A549 (cell line): ENCODE measurements at places on chromosomes 5 and 9. TPM values are rescaled to one million over a fixed set of nuclear protein-coding genes. Genes with fewer than 3 reads are reported as not detected.

Gene TRPM3
- polyA plus RNA-seq: not detected in 3 replicates

Gene OR1N2
- not detected in 3 replicates for polyA plus RNA-seq

Gene SEMA6A
- polyA plus RNA-seq: not detected in 3 replicates

Gene GRIN1
- 0.30 to 0.51 TPM (median 0.45 TPM) in 3 replicates for polyA plus RNA-seq

Gene MYMK
- not detected in 3 replicates for polyA plus RNA-seq
